ENCODE measurements at places on chromosomes 3 and 15.

DNA sequence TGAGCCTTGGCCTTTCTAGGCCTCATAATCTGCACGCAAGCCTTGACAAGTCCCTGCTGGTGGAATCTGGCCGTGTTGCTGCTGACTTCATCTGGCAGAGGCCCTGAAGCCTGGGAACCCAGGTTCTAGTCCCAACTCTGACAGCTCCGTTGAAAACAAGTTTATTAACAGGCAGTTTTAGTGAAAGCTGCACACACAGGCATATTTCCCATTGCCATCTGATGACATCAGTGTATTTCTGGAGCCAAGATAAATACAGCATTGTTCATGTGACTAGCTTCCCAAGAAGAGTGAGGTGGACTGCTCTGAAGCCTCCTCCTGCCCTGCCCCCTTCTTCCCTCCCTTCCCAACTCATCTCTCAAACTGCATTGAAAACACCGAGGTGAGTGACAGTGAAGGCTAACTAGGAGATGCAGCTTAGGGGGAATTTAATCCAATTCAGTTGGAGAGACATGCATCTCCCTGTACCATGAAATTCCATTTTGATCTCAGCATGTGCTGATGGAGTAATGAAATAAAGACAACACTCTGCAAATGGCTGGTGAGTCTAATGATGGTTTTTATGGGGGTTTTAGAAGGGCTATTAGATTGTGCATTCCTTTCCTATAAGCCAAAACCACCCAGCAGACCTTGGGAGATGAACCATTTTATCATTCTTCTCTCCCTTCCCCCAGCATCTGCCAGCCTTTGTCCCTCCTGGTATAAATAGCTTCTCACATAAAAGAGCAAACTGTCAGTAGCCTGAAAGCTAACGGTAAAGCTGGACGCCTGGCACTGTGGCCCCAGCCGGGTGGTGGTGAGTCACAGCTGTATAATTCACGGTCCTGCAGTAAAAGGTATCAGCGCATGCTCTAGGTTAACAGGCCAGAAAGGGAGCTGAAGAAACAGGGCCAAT is 38.0 kb downstream of the PRICKLE2 start:
- no peak for DNase-seq

DNA sequence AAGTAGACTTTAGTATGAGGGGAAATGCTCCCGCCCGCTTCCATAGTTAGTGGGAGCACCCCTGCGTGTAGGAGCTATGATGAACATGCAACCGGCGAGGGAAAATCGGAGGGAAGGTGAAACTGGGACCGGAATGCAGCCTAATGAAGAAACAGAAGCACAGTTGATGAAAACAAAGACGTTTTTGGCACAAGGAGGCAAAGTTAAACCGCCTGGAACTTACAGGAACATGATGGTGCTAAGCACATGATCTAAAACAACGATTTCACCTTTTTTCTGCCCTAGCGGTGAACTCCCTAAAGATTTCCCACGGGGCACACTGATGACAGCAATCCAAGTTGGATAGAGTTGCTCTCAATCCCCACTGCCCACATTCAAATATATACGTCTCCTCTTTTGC is 49.4 kb upstream of the SPATA12 start:
- no peak for DNase-seq

DNA sequence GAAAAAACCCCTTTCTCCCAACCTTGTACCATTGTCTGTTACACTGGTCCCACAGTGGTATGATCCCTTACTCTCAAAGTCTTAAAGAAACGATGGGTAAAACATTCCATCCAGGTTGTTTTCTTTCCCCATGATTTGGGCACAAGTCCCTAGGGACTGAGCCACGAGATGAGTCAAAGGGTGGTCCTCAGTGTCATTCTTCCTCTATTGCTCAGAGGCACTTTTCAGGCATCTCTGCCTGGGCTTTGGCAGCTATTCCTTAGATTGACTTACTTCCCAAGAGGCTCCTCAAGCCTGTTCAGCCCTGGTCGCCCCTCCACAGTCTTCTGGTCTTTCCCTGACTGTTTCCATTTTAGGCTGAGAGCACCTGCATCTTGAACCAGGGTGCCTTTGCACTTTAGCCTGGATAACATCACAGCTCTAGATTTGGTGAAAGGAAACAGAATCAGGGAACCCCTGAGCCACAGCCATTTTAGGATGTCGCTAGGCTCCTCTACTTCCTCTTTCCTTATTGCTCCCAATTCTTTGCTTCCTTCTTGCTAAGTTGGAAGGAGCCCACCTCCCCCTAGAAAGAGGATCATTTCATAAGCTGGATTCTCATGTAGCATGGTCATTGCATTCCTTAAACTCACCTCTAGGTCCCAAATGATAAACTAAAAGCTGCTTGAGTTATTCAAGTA is 131.0 kb upstream of the TPRG1 start:
- no peak for DNase-seq

DNA sequence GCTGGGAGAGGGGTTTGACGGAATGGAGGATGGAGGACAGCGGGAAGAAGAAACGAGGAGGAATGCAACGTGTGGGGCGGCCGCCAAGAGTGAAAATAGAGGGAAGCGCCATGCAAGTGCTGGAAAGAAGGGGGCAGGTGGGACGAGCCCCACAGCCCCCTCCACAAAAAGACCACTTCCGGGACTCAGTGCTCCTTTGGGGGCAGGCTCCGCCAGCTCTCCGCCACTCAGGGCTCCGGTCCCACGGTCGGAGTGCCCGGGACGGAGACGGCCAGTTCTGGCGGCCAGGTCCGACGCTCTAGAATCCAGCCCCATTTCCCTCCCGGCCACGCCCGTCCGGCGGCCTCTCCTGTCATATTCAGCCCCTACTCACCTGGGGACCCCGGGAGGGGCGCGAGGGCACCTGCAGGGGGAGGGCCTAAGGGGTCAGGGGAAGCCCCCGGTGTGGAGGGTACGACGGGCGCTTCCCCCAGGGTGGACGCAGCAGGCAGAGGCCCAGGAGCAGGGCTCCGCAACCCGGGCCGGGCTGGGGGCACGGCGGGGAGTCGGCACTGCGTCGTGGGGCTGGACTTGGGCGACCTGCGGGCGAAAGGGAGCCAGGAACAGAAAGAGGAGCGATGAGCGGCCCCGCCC is 25.5 kb upstream of the CSPG4 start:
- no peak for DNase-seq

GRCh38 chr3:45187694-45188141 is 38.4 kb downstream of the TMEM158 start:
- DNase-seq = no peak

GRCh38 chr15:55224892-55225291 is 28.2 kb upstream of the RSL24D1 start:
- DNase-seq = peak; percentile 48

- no peak for DNase-seq
These were observed 27.5 kb downstream of the RARB start for GRCh38 chr3:25455441-25456132.

DNA sequence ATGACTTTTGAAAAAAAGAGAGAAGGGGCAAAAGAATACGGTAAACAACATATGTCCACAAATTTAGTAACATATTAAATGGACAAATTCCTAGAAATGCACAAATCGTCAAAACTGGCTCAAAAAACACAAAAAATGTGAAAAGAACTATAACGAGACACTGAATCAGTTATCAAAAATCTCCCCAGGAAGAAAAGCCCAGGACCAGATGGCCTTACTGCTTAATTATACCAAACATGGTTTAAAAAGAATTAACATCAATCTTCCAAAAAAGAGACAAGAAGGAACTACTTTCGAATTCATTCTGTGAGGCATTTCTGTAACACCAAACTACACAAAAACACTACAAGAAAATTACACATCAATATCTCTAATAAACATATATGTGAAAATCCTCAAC is 117.4 kb downstream of the STAG1 start:
- no peak for DNase-seq

- DNase-seq = no peak
These were observed 49.2 kb downstream of the ALCAM start for GRCh38 chr3:105415951-105416350.

DNA sequence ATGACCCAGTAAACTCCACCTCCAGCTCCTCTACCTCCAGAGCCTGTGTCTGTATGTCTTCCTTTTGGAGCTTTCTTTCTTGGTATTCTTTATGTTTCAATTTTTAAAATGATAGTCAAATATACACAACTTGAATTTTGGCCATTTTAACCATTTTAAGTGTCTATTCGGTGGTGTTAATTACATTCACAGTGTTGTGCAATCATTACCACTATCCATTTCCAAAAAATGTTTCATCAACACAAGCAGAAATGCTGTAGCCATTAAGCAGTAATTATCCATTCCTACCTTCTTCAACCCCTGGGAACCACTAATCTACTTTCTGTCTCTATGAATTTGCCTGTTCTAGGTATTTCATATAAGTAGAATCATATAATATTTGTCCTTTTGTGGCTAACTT is 194.5 kb upstream of the TSC22D2 start:
- no peak for DNase-seq

DNA sequence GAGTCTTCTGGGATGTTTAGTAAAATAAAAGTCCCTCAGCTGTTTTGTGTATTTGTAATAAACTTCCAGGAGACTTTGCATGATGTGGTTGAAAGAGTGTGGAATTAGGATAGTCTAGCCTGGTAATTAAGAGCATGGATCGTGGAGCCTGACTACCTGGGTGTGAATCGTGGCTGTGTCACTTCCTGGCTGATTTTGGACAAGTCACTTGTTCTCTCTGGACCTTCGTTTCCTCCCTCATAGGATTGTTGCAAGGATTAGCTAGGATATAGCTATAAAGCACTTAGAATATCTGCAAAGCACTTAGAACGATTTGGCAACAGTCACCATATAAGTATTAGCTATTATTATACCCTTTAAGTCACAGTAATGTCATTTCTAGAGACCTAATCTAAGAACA is 40.2 kb downstream of the SLMAP start:
- DNase-seq = no peak

- no peak for DNase-seq
These were observed 44.0 kb upstream of the MUC4 start for GRCh38 chr3:195855471-195856409.

- no peak for DNase-seq
These were observed 35.7 kb downstream of the FLNB start for GRCh38 chr3:58043933-58044332.

DNA sequence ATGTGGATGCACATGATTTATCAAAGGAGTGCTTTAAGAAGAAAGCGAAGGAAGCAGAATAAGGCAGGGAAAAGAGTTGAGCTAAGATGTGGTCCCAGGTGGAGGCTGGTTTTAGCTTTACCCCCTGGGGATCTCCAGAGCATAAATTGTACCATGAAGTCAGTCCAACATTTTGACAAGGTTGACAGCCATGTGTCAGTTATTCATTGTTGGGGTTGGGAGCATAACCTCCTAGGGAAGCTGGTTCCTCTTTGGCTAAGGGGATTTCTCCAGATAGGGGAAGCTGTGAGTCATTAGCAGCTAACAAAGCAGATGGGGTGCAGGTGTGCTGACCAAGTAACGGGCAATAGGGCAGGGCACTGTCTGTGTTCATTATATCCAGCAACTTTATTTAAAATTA is 123.7 kb upstream of the IGSF10 start:
- peak; percentile 5 for DNase-seq

GRCh38 chr3:119582178-119582577 is 2.9 kb downstream of the ADPRH start:
- no peak for DNase-seq

- DNase-seq = no peak
These were observed 355.3 kb upstream of the DCBLD2 start for GRCh38 chr3:99256788-99257187.

- no peak for DNase-seq
These were observed 28.6 kb downstream of the DAPK2 start for GRCh38 chr15:64017591-64018163.

- no peak for DNase-seq
These were observed 31.1 kb downstream of the FAM174B start for GRCh38 chr15:92624401-92624991.

DNA sequence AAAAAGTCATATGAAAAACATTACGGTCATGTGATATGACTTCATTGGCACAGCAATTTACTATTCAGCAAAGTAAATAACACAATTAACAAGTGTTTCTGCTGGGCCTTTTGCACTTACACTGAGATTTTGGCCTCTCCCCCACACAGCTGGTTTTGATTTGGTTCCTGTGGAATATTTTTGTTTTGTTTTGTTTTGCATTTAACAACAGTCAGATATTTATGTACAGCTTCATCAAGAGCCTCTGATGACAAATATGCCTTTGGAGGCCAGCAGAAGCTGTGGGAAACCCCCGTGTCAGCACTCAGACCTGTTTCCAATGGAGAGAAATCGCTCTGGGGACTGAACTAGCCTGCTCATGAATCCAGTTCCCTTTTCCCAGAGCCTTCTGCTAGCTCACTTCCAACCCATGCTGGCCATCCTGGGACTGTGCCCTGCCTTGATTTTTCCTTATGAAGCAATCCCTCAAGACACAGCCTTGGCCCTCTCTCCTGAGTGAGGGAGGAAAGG is 161.9 kb downstream of the ATG7 start:
- DNase-seq = no peak

GRCh38 chr3:143429628-143430514 is 310.3 kb downstream of the CHST2 start:
- no peak for DNase-seq

- no peak for DNase-seq
These were observed 126.9 kb downstream of the LRRK1 start for GRCh38 chr15:101045835-101046691.

GRCh38 chr15:31245135-31245689 is 81.4 kb upstream of the KLF13 start:
- DNase-seq = no peak

DNA sequence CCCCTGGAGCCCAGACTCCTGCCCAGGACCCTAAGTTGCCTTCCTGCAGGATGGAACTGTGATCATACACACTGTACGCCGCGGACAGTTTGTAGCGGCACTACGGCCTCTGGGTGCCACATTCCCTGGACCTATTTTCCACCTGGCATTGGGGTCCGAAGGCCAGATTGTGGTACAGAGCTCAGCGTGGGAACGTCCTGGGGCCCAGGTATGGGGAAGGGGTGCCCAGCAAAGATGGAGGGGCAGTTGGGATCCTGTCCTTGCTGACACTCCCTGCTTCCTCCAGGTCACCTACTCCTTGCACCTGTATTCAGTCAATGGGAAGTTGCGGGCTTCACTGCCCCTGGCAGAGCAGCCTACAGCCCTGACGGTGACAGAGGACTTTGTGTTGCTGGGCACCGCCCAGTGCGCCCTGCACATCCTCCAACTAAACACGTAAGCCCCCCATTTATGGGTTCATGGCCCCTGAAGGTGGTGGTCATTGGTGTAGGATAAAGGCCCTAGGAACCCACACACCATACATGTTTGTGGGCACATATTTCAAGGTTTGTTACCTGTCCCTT is 28.8 kb downstream of the NBEAL2 start:
- DNase-seq = no peak

- no peak for DNase-seq
These were observed 29.3 kb upstream of the XYLB start for GRCh38 chr3:38317192-38317759.

- no peak for DNase-seq
These were observed 9.7 kb upstream of the RIOX2 start for GRCh38 chr3:97981886-97982285.

- no peak for DNase-seq
These were observed 212.8 kb downstream of the ADAMTSL3 start for GRCh38 chr15:83866692-83867091.

- no peak for DNase-seq
These were observed 16.5 kb upstream of the USP50 start for GRCh38 chr15:50562735-50563640.

All from GM12878 (cell line).